LHCN-M2 (cell line): ENCODE measurements at places on chromosomes 2 and 18. TPM values are rescaled to one million over a fixed set of nuclear protein-coding genes. Genes with fewer than 3 reads are reported as not detected.

DNA sequence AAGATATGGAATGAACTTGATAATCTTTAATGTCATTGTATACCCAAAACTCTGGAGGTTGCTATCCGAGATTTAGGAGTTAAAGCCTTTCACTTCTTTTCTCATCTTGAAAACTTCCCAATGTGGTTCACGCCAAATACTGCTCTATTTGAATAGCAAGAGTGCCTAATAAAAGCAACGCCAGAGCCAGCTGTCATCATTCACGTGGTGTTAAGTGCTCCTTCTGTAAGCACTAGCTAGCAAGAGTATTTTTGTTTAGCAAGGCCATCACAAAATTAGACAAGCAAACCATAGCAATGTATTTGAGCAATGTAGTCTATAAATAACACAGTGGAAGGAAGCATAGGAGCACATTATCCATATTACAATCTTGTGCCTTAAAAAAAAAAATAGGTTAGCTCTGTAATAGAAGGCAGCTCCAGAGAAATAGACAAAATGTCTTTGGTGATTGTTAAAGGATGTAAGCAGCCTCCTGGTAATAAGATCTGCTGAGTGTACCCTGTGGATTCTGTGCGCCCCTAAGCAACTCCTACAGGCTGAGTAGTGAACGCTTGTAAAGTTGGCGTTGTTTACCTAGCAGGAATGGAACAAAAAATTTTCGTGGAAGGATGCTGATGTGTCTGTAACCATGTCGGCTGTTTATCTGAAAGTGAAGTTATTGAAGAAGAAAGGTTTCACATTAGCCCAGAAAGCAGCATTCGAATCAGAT, 518.0 kb downstream of the CNTNAP5 start:
- no peak for DNase-seq

CCDC74B gene
- 24.8 and 26.5 TPM in 2 replicates for total RNA-seq

SIX2 gene
- total RNA-seq = 55.6 and 65.7 TPM in 2 replicates

TEX44 gene
- total RNA-seq = not detected in 2 replicates

DNA sequence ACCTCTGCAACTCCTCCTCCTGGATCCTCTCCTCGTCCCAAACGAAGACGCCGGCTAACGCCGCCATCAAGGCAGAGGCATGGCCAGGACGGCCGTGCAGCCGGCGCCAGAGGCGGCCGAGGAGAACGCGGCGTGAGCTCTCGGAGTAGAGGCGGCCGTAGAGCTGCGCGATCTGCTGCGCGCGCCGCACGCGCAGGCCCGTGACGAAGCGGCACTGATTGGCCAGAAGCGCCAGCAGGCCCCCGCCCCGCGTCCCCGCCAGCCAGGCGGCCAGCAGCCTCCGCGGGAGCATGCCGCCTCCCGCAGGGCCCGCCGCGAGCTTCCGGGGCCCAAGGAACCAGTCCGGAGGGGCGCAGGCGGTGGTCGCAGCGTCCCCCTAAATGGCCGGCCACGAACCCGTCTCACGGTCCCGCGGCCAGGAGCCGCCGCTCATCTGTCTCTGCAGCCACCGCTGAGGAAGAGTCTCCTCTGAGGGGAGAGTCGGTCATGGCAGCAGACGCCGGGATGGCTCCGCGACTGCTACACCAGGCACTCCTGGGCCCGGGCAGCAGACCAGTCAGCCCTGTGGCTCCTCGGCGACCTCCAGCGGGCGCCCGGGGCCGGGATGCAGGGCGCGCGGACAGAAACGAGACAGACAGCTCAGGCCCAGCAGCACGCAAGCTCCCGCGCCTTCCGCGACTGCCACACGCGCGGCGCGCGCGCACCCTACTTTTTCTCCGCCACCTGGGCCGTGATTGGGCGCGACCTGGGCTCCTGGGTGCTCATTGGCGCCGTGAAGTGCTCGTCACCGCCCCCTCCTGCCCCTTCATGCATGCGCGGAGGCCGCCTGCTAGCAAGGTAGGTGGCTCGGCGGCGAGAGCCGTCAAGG, at the start of gene STARD7:
Gene STARD7, minus strand, starts transcription at position 685 of the 868 bp plus-strand sequence. Its CDS starts 393 bp downstream, at position 292.
- DNase-seq = peak; percentile 97

ANKRD23 gene
- total RNA-seq = 1.0 and 2.6 TPM in 2 replicates

MDH1 gene
- total RNA-seq = 197 and 211 TPM in 2 replicates

PRADC1 gene
- total RNA-seq = 78.2 and 90.0 TPM in 2 replicates

DNA sequence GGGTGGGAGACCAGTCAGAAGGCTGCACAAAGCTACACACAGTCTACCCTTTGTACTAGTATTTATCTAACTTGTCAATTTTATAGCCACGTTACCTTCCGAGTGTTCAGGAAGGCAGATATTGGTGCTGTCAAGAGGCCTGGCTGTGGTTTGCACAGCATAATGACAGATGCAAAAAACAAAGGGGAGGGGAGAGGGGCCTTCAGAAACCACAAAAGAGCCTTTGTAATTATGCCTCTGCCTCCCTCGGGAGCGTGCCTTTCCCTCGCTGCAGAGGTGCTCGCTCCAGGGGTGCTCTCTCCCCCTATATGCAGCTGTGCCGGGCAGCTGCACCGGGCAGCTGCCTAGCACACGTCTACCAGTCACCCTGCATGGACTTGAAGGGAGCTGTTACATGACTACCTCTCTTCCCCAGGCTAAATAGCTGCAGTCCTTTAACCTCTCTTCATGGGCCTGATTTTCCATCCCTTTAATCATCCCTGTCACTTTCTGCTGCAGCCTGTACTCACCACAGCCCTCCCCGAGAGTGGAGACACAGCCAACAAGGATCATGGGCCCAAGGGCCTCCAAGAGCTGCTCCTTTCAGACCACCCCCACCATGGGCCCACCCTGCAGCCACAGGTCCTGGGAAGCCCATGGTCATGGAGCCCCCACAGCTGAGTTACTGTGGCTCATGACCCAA, 168.4 kb upstream of the PKDCC start:
- peak; percentile 88 for DNase-seq

- no peak for DNase-seq
Measured at GRCh38 chr18:21747764-21748693, 7.4 kb downstream of the MIB1 start.

CRYGC gene
- total RNA-seq = not detected in 2 replicates

- DNase-seq = peak; percentile 46
Measured at GRCh38 chr2:177983183-177983788, 89.3 kb downstream of the PDE11A start.

- DNase-seq = peak; percentile 54
Measured at GRCh38 chr18:32552421-32553030, 81.8 kb upstream of the GAREM1 start.

- peak; percentile 19 for DNase-seq
Measured at GRCh38 chr2:47002480-47003381, 87.1 kb upstream of the MCFD2 start.

OTX1 gene
- 0.11 and 2.6 TPM in 2 replicates for total RNA-seq

GRCh38 chr18:13457327-13457726, 238.8 kb downstream of the LDLRAD4 start:
- DNase-seq = no peak
